ENCODE measurements at places on chromosomes 2 and 18.

DNA sequence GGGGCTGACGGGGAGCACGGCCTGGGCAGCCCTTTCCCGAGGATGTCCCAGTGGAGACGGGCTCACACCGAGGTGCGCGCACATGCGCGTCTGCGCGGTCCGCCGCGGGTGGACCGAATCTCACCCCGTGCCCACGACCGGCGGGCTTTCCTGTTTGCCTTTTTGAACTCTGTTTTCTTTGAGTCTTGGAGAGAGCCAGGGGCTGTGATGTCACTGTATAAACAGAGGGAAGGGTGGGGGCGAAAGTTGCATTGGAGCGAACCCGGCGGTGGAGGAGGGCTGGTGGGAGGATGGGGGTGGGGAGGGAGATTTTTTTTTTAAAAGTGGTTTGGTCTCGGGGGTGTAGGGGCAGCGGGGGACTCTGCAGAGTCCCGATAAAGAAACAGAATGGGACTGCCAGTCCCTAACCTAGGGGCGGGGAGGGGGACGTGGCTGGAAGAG lies 141.2 kb upstream of the CTAGE1 start:
- no peak for DNase-seq

- DNase-seq = no peak
These were observed 37.4 kb downstream of the SMAD2 start for GRCh38 chr18:47893047-47893446.

GRCh38 chr18:35661483-35662146 lies 80.1 kb downstream of the GALNT1 start:
- no peak for DNase-seq

DNA sequence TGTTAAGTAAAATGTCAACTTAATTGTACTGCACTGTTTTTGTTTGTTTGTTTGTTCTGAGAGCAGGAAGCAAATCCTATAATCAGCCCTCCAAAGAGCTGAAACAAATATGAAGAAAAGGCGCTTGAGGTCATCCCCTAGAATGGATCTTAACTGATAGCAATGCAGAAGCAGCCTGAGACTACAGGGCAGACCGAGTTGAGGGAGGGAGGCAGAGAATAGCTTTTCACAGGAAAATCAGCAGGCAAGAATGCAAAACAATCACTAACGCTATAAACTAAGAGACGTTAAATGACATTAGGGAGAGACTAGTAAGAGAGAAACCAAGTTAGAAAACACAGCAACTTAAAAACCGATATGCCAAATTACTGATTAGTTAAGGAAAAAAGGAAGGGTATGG lies 37.2 kb downstream of the GALNT1 start:
- no peak for DNase-seq

DNA sequence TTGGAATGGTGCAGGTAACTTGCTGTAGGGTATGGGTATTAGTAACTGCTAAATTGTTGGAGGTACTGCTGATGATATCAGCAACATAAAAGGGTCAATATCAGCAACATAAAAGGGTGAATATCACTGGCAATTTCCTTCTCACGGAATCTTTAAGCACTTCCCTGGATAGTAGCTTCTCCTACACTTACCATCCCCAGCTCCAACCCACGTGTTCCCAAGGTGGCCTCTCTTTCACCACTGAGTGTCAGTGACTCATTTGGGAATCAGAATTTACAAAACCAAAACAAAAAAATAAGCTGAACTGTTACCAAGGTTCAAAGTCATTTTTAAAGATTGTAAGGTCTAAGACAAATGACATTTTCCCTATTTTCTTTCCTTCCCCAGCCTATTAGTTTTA lies 70.8 kb downstream of the LRP2 start:
- no peak for DNase-seq

DNA sequence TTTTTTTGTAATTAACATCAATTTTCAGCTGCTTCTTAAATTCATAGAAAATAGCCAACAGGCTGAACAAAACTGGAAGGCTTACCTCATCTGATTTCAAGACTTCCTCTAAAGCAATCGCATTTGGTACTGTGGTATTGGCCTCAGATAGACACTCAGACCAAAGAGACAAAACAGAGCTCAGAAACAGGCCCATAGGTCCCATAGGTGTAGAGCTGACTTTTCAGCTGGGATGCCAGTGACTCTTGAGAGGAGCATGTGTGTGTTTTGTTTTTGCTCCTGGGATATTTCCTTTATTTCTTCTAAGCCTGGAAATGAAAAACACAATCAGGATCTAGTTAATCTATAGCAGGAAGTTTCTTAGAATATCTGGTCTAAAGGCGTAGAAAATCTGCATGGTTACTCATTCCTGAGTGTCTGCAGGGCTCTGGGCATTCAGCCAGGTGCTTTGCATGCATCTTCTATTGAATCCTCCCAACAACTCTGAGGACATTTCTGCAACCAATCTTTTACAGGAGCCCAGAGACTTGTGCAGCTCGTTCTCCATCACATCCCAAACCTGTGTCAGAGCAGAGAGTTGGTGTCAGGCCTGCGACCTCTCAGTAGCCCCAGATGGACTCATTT lies 190.8 kb downstream of the RTP5 start:
- DNase-seq = no peak

DNA sequence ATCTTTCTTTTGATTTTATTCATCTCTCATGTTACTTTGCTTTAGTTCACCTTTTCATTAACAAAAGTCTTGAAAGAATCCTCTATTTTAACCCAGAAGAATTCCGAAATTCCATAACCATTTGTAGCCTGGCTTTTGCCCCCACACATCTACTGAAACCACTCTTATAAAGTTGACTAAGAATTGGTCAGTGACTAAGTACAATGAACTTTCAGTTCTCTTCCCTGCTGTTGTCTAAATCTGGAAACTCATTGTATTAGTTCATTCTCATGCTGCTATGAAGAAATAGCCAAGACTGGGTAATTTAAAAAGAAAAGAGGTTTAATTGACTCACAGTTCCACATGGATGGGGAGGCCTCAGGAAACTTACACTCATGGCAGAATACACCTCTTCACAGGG lies 49.9 kb upstream of the PNPT1 start:
- DNase-seq = no peak

DNA sequence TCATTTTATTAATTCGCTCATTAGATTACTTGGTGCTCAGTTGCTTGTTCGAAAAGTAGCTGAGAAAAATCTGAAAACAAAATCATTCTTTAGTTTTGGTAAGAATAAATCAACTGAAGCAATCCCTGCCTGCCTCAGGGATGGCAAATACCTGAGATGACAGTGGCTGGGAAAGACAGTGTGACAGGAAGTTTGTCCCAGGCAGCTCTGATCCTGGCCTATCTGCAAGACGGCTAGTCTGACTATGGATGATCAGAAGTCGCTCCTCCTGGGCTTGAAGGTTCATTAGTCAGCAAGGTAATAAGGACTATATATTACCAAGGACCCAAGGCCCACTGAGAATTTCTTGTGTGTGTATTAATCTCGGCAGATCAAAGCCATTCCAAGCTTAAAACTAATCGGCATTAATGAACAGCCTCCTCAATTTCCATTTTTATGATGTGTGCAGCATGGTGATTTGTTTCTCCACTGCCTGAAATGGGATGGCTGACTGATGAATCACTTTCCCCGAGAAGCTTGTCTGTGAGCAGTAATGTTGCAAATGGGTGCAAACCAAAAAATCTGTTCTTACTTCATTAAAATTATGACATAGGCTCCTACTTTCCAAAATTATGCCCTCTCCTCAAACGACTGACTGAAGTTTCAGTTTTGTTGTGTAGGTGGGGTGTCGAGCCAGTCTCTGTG lies 199.9 kb downstream of the ACTR3 start:
- DNase-seq = no peak

DNA sequence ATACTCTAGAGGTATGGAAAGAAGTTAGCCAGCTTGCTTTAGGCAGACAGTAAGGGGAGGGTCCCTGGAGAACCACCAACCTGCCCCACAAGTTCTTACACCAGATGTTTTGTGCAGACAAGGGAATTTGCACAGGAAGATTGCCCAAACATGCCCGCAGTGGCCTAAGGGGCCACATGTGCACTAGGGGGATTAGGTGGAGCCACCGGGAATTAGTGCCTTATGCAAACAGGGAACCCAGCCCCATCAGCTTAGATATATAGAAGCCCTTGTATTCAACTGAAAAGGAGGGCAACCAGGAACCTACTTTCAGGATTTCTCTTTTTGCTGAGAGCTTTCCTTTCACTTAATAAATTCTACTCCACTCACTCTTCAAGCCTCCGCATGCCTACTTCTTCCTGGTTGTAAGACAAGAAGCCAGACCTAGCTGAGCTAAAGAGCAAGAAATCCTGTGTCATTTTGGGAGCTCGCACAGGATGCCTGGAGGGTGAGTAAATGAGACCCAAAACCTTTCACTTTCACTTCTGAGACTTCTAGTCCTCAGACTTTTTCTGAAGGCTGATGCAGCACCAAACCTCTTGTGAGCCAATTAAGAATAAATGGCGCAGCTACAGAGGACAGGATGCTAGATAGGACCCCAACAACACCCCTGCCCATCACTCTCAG lies 146.3 kb downstream of the GCA start:
- DNase-seq = no peak

GRCh38 chr2:206160807-206161179 lies 1.1 kb downstream of the EEF1B2 start:
- DNase-seq = no peak

- no peak for DNase-seq
These were observed 33.5 kb upstream of the ZEB2 start for GRCh38 chr2:144553379-144553778.

DNA sequence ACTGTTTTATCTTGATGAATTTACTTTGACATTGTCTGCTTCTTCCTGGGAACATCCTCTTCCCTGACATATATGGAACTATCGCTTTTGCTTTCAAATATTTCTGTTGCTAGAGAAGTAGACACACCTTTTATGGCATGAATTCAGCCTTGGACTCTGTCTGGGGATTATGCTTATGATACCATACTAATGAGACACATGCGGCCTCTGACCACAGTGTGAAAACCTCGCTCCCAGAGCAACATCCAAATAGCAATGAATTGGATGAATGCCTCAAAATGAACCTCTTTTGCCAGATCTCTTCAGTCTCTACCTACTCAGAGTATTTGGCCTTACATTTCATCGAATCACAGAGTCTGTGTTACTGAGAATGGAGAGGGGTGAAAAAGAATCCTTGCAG lies 70.9 kb downstream of the PIEZO2 start:
- DNase-seq = no peak

DNA sequence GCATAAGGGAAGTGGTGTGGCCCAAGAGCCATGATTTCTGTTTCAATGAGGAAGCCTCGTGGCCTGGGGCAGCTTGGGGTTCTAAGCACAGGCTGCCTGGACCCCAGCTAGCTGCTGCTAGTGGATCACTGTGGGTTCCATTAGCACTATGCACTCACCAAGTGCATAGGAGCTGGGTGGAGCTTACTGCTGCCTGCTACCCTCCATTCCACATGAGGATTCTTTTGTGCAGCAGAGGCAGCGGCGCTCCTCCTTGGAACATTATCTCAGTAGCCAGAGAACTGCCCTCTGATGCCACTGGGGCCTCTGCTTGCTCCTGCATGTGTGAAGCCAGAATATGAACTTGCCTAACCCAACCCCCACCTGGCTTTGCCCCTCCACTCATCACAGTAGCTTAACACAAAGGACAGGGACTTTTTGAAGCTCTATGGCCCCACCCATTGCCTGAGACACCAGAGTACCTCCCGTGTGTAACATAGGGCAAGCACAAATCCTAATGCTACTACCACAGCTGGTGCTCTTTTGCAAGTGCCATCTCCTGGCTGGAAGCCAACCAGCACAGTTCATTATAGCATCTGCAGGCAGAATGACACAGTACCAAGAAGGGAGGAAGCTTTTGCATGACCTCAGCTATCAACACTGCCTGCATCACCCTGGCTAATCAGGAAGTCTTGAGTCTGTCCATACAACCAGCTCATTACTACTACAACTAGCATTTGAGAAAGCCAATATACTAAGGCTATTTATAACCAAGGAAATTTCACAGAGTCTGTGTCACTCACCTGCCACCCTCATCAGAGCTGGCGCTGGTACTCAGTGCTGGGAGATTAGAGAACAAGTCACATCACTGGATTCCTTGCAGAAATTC lies 297.0 kb upstream of the GULP1 start:
- DNase-seq = no peak

DNA sequence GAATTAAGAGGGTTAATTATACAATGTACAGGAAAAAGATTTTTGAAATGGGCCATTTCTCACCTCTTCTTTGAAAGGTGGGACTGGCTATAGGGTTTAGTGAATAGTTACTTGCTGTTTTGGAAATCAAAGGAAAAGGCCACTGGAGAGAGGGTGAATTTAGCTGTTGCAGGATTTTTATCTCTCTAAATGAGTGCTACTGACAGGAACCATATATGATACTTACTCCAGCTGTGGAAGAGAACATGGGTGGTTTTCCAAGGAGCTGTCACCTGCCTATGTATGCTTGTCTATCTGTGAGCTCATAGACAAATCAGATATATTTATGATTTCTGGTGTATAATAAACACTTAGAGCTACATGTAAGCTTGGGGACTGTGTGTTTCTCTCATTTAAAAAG lies 430.4 kb downstream of the MTX2 start:
- no peak for DNase-seq

GRCh38 chr2:31945572-31945935 lies 65.3 kb downstream of the MEMO1 start:
- no peak for DNase-seq

DNA sequence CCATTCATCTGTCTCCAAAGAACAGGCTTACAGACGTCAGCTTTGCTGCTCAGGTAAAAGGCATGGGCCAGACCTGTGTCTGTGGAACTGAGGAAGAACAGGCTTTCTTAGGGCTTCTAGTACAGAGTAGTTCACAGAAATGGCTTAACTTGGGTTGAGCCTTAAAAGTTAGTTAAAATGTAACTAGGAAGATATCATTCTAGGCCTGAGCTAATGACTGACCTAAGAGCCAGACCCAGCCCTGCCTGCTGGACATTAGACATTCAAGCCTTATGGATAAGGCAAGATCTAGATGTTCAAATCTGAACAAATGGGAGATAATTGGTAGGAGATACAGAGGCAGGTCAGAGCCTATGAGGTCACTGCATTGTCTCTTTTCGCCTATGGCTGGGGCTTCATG lies 73.9 kb upstream of the SLC14A2 start:
- DNase-seq = no peak

DNA sequence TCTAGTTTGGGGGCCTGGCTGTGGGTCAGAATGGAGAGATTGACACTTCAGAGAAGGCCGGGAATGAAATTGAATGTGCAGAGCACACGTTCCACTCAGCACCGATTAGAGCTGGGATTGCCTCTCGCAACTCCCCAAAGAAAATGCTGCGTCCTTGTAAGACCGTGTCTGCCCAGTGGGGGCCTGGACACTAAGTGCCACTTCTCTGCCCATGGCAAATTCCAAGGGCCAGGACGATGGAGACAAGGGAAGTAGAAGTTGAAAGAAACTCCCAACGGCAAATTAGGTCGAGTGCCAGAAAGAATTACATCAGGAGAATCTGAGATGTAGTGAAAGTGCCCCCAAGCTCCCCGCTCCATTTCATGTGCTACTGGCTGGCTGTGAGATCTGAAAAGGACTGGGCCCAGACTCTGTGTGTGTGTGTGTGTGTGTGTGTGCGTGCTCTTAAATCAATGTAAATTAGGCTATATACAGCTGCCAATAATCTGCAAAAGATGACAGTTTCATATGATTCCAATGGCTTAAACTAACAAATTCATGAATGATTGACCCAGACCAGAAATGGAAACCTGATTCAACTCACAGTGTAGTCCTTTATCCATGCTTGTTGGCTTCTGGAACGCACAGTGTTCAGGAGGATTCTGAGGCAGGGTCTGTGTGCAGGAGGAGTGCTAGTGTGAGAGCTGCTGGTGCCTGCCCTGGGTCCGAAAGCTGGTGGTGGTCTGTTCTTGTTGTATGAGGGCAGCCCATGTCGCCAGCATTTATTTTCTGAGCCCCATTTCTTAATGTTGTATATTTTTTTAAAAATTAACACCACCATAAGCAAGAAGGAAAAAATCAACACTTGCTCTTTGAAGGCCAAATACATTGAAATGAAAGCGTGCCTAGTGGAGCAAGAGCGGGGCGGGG lies 234.3 kb downstream of the AGAP1 start:
- no peak for DNase-seq
